ENCODE measurements at places on chromosomes 5 and 9.

DNA sequence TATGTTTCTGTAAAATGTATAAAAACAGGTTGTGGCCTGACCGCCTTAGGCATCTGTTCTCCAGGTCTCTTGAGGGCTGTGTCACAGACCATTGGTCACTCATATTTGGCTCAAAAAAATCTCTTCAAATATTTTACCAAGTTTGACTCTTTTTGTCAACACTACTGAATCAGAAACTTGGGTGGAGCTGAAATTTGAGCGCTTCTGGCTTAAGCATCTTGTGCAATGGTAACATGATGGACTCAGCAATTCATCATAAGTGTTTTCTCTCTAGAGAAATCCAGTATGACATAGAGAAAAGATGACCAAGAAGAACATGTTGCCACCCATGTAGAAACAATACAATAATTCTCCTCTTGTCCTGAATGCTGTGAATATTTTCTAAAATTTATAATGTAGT lies 387.9 kb downstream of the MAT2B start:
- DNase-seq = no peak

GRCh38 chr5:124079062-124079461 lies 567.1 kb downstream of the CSNK1G3 start:
- no peak for DNase-seq

DNA sequence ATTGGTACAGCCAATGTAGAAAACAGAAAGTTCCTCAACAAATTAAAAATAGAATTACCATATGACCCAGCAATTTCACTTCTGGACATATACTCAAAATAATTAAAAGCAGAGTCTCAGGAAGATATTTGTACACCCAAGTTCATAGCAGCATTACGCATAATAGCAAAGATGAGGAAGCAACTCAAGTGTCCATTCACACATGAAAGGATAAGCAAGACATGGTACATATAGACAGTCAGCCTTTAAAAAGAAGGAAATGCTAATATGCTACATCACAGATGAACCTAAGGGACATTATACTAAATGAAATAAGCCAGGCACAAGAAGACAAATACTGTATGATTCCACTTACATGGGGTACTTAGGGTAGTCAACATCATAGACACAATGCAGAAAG lies 76.7 kb downstream of the ANXA2R start:
- no peak for DNase-seq

- DNase-seq = no peak
Observed at GRCh38 chr9:121303456-121304451, 35.8 kb downstream of the GSN start.

- no peak for DNase-seq
Observed at GRCh38 chr5:37668524-37669047, 171.3 kb downstream of the GDNF start.

DNA sequence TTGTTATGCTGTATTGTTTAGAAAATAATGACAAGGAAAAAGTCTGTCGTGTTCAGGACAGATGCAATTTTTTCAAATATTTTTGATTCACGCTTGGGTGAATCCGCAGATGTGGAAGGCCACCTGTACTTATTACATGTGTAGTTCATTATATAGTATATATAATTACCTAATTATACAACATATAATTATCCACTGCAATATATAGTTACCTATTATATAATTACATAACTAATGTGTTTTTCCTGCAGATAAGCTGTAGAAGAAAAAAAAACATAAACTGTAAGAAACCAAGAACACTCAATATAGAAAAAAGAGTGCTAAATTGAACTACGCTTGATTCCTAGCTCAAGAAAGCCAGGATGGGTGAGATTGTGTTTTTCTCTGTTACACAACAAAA lies 93.6 kb upstream of the RANBP3L start:
- no peak for DNase-seq

DNA sequence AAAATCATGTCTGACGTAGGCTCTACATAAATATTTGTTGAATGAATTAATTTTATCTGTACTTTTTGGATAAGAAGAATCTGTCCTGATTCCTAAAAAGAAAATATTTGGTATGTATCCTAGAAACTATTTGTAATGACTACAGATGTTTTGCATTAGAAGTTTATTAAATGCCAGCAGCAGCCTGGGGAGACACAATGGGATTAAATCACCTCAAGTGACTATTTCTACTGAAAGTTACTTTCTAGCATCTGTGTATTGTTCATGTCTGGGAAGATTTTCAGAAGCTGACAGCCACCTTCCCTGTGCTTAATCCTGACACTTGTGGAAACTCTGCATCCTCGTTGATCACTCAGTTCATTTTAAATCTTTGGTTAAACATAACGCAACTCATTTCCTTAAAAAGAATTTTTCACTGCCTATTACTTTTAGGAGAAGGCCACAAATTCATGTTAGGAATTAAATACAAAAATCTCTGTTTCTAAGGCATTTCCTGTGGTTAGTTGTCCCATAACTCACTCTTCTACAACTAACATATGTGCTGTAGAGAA lies 209.3 kb upstream of the PPP1R2B start:
- DNase-seq = no peak

DNA sequence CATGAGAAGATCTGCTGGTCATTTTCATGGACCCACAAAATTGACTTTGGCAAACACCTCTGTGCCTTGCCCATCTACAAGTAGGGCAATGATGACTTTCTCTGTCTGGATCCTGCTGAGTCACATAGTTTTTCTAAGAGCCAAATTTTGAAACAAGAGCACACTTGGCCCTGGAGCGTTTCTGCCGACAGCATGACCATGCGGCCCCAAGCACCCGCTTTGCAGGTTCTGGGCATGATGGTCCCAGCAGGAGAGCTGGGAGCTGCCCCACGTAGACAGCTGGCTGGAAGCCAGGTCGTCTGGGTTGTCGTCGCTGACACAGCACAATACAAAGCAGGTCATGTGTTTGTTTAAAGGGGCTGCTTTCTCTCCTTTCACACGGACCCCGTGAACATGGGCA lies 159.8 kb downstream of the SYK start:
- DNase-seq = no peak

GRCh38 chr9:121771418-121771817 lies 120.0 kb downstream of the DAB2IP start:
- DNase-seq = no peak

DNA sequence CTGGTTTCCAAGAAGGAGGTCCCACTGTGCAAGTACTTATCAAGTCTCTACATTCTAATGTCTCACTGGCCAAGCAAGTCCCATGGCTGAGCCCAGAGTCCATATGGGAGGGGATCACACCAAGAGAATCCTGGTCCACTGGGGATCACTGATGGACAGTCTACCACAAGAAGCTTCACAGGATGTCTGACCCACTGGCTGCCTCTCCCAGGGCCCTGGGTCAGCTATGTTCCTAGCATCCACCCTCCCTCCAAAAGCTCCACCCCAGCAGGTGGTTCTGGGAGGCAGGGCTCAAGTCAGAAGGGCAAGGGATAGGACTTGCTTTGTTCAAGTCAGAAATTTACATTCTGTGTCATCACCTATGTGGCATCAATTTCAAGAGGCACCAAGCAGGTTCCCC lies 508.5 kb downstream of the BNC2 start:
- no peak for DNase-seq

GRCh38 chr9:34591248-34591916 lies 1.9 kb upstream of the CNTFR start:
- peak; percentile 77 for DNase-seq

GRCh38 chr5:95032801-95033200 lies 252.1 kb downstream of the MCTP1 start:
- no peak for DNase-seq

- DNase-seq = no peak
Observed at GRCh38 chr5:152116934-152117333, 192.3 kb upstream of the GLRA1 start.

DNA sequence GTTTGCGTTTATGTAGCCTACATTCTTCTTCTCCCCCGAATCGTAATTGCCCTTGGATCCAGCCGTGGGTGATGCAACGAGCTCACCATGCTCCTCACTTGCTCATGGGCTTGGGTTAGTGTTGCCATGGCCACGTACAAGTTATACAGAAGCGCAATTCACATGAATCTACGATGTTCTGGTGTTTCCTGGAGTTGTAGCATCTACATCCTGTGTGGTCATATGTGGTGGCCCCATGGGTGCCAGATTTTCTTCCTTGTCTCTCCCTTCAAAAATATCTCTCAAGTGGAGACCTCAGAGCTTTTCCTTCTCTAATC lies 115.3 kb downstream of the TLE4 start:
- DNase-seq = no peak

- no peak for DNase-seq
Observed at GRCh38 chr5:67170767-67171166, 25.8 kb downstream of the CD180 start.

DNA sequence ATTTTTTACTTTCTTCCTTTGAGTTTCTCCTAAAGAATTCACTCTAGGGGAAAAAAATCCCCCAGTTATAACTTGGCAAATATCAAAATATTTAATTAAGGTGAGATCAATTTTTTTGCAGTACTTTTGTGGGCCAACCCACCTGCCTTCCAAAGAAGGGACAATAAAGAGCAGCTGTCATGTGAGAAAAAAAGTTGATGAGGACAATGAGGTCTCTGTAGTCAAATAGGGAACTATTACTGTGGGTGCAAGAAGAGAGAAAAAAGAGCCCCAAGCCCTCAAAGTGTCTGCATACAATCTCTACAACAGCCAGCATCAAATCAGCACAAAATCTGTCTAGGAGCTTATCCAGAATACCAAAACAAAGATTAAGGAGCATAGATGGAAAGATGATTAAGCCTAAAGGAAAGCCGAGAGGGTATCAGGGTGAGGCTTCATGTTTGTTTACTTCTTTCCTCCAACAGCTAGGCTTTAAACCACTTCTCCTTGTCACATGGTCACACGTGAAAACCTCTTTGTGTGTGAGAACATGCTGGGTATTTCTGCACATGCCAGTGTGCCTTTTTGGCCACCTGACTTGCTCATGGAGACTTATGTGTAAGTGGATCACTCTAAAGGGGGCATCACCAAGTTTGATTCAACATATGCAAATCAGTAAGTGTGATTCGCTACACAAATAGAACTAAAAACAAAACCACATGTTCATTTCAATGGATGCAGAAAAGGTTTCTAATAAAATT lies 19.2 kb upstream of the FYB1 start:
- peak; percentile 19 for DNase-seq

DNA sequence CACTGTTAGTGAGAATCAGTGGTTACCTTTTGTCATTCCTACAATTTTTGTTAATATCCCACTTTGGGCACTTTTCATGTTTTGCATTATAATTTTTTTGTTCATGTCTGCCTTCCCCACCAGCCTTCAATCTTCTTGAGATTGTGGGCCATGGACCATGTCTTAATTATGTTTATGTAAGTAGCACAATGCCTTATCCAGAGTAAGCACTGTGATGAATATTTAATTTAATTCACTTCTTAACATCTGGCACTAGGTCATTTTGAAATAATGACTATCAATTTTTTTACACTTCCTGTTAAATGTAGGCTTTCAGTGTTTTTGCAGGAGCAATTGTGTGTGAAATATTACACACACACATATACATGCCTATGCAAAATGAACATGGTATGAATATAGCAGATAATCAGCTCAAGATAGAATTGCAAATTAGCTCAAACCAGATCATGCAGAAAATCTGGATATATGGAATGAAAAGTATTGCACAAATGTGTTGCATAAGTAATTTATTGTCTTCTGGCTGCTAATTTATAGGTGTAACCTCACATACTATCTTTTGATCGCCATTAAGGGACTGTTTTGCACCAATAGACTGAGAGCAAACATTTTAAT lies 5.3 kb upstream of the SHOC1 start:
- no peak for DNase-seq

- DNase-seq = no peak
Observed at GRCh38 chr9:114850871-114851270, 45.0 kb upstream of the TNFSF15 start.

GRCh38 chr9:92966518-92966800 lies 19.1 kb downstream of the FGD3 start:
- no peak for DNase-seq

DNA sequence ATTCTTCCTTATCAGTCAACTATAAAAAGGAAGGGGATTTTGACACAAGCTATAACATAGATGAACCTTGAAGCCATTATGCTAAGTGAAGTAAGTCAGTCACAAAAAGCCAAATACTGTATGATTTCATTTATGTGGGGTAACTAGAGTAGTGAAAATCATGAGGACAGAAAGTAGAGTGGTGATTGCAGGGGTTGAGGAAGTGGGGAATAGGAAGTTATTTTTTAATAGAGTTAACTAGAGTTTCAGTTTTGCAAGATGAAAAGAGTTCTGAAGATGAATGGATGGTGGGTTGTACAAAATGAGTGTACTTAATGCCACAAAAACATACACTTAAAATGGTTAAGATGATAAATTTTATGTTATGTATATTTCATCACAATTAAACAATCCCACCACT lies 65.4 kb upstream of the FAM174A start:
- no peak for DNase-seq

GRCh38 chr9:121098567-121099198 lies 23.9 kb downstream of the CNTRL start:
- no peak for DNase-seq

DNA sequence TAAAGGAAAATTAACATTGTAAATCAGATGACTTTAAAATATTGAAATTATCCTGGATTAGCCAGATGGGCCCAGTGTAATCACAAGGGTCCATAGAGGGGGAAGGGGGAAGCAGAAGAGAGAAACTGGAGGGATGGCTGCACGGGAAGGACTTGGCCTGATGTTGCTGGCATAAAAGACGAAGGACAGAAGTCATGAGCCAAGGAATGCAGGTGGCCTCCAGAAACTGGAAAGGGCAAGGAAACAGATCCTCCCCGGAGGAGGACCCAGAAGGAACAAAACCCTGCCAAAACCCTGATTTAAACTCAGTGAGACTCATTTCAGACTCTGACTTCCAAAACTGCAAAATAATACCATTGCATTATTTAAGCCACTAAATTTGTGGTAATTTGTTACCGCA lies 100.2 kb downstream of the ADAMTS2 start:
- DNase-seq = no peak

GRCh38 chr5:20300110-20300509 lies 312.1 kb upstream of the CDH18 start:
- DNase-seq = no peak

DNA sequence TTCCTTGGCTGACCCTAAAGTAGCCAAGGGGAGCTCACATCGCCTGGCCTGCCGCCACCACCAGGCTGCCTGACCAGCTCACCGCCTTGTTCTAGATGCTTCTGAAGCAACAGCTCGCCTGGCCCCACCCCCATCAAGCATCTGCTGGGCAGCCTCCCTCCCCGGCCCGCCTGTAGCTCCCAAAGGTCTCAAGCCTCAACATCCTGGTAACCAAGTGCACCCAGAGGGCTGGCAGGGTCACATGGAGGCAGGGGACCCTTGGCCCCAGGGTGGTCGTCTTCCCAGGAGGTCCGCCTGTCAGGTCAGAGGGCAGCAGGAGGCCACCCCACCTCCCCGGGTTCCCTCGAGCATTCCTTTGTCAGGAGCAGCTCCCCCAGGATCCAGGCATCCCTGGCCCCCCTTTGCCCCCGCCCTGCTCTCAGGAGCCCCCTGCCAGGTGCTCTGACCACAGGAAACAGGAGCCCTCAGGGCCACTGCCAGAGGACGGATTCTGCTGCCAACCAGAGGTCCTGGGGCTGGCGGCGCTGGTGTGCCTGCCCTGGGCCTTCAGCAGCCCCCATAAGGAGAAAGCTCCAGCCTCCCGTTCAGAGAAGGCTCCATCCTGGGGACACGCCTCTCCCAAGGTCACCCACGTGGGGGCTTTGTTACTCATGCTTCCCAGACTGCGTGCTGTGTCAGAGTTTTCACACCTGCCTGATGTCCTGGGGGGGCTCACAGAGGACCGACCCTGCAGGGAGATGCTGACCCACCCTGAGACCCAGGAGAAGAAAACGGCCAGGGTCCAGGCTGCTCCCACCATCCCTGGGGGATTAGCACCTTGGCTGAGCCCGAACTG lies 3.5 kb upstream of the LRRC14B start:
- no peak for DNase-seq

- DNase-seq = peak; percentile 20
Observed at GRCh38 chr5:16615741-16616535, 859 bp downstream of the RETREG1 start.

Data from CD4-positive, alpha-beta T cell (primary cell).